NCI-H2171 treated with DMSO at 0.1 percent for 48 hours (cell line): ENCODE measurements at places on chromosomes 4 and X.

DNA sequence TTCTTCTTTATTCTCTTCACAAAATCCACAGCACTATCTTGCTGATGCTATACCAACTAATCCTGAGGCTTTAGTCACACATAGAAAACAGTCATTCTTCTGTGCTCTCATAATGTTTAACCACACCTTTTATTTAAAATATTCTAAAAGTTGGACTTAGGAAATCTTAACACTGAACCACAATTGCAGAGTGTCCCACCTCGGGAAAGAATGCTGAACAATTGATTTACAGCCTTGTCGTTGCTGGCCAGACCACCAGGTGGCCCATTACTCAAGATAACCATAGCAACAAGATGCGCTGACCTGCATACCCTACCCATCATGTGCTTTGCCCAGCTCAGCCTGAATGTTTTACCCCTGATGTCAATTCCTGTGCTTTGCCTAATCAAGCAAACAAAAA is 100.8 kb downstream of the ARSJ start:
- no peak for DNase-seq

DNA sequence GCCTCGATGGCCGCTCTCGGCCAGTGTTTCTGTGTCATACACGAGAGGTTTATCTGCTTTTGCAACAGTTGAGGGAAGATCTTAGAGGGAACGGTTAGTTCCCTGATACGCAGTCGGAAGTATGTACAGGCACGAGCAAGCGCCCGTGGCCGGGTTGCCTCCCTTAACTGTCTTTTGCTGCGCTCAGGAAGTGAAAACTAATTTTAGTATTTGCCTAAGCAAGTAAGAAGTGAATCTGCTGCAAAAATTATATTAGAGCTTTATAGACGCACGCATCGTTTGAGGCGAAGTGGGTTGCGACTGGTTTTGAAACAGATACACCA is 695 bp downstream of the MTM1 start:
- peak; percentile 7 for DNase-seq

DNA sequence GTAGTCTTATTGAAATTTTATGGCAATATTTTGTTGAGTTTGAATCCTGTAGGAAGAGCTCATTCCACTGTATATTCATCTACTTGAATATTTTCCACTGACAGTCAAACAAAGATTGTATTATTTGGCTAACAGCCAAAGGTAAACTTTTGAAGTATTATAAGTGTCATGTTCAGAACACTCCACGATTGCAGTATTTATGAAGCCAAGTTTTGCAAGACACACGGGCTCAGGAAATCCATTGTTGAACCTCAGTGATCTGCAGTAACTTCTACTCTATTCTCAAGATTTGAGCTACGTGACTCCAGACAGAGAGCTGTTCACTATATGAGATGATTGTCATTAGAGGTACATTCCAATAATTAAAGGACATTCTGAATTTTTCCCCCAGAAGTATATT is 302.7 kb upstream of the ADGRL3 start:
- no peak for DNase-seq

- DNase-seq, result peak; percentile 61
Observed at GRCh38 chrX:74925225-74926088, at the start of gene NEXMIF. NEXMIF (minus strand) TSS chrX:74925452.

- DNase-seq, result no peak
Observed at GRCh38 chrX:129932821-129933321, 26.9 kb downstream of the UTP14A start.
